ENCODE measurements at places on chromosomes 2 and 18.

DNA sequence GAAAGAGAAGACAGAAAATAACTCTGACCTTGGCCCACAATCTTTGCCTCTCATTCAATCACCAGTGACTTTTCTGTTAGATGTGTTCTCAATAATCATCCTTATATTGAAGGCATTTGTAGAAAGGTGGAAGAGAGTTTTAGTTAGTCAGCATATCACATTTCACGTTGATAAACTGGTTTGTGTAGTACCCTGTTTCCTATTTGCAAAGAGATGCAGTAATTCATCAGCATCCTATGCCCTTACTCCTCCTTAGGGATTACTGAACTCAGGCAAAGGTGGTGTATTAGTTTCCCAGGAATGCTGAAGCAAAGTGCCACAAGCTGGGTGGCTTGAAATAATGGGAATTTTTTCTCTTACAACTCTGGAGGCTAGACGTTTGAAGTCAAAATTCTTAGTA, 145.0 kb downstream of the SPP2 start:
- no peak for DNase-seq

GRCh38 chr18:10249270-10249669, 205.2 kb upstream of the APCDD1 start:
- no peak for DNase-seq

GRCh38 chr18:40987581-40987980, 967.5 kb upstream of the PIK3C3 start:
- DNase-seq, result no peak

- DNase-seq, result no peak
These were observed 97.0 kb upstream of the CD226 start for GRCh38 chr18:70044632-70045031.

DNA sequence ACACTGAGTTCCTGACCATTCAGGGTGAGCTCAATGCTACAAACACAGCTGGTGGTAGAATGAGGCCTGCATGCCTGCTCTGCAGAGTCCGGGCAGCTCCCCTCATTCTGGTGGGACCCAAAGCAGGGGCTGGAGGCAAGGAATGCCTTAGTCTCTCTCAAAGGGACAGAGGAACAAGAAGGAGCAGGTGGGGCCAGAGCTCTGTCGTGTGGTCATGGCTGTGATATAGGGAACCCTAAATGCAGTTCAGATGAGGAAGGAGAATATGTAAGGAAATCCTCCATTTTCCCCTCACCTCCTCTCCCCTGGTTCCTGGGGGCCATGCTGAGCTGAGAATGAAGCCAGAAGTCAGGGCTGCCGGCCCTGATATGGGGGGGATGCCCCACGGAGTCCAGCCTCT, 334.3 kb downstream of the CYP26B1 start:
- no peak for DNase-seq

- no peak for DNase-seq
These were observed 51.4 kb downstream of the BCL2 start for GRCh38 chr18:63267975-63268721.

DNA sequence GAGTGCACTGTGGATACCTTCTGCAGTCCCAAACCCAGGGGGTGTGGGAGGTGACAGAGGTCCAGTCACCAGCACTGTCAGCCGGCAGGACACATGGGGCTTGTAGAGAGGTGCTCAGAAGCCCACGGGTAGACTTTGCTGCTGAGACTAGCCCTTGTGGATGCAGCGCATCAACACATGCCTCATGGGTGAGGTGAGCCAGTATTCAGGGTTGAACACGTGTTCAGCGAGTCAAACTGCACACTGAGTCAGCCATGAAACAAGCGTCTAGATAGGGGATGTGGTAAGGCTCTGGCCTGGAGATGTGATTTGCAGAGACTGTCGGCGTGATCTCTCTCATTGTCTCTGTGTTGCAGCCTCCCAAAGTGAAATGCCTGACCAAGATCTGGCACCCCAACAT, 35.8 kb upstream of the SCLY start:
- peak; percentile 11 for DNase-seq

Data from stimulated activated CD4-positive, alpha-beta T cell treated with anti-CD3 and anti-CD28 coated beads, Interleukin-4, amount 100 ng/mL, for 1 hour (primary cell).